ENCODE measurements at places on chromosomes 12 and 14.

- no peak for DNase-seq
Observed at GRCh38 chr12:127422935-127423566, 843.9 kb upstream of the TMEM132C start.

GRCh38 chr14:59107819-59108218 lies 80.6 kb upstream of the DAAM1 start:
- DNase-seq: no peak

- no peak for DNase-seq
Observed at GRCh38 chr14:59406454-59407245, 58.5 kb downstream of the GPR135 start.

GRCh38 chr12:119325813-119326212 lies 8.7 kb upstream of the CCDC60 start:
- no peak for DNase-seq

GRCh38 chr14:92495027-92495426 lies 18.6 kb upstream of the RIN3 start:
- no peak for DNase-seq

GRCh38 chr14:79583738-79584408 lies 627.4 kb downstream of the DIO2 start:
- DNase-seq: no peak

DNA sequence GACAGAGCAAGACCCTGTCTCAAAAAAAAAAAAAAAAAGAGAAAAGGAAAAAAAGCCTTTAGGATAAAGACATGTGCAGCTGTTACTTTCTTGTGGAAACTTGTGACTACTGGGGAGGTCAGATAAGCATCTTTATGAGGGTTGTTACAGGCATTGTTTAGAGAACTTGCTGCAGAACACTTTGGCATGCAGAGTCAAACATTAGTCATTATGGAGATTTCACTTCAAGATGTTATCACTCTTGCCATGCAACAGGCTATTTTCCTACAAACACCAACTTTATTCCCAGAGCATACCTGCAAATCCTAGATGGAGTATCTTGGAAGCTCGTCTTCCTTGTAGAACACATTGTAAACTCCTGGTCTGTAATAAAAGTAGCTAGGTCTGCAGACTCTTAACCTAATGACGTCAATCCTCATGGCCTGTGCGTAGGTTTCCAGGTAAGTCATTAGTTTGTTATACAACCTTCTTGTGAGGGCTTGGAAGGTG lies 36.3 kb upstream of the WDR89 start:
- no peak for DNase-seq

DNA sequence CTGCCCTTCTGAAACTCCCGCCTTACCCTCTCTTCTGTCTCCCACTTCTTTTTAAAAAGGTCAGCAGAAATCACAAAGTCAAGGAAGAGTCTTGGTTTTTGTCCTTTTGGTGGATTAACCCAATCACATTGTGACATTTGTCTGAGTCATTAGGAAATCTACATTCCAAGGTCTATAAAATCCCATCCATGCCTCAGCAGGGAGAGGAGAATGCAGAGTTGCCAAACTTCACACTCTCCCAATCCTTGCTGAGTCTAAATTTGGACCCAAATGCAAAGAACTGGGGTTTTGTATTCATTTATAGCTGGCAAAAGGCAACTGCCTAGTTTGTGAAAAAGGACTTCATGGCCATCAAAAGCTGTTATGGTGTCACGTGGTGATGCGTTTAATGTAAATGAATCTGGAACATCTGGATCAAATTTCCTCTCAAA lies 67.9 kb downstream of the TMEM30B start:
- DNase-seq: no peak

DNA sequence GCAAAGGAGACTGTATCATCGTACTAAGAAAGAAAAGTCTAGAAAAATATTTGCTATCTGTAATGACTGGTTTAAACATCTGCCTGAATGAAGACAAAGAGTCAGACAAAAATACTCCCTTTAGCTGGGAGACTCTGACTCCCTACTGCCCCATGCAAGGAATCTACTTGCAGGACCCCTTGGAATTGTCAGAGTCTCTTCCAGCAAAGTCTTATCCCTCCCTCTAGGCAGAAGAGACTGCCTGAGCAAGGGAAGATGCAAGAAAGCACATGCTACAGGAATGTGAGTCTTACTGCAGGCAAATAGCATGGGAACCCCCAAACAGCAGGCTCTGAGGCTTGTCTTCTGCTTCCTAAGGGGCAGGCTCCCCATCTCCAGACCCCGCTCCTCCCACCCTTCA lies 154.0 kb downstream of the KCNA5 start:
- DNase-seq: no peak

- no peak for DNase-seq
Observed at GRCh38 chr12:121755591-121755990, 37.9 kb downstream of the RHOF start.

GRCh38 chr12:89245090-89245489 lies 107.2 kb downstream of the DUSP6 start:
- DNase-seq: no peak

DNA sequence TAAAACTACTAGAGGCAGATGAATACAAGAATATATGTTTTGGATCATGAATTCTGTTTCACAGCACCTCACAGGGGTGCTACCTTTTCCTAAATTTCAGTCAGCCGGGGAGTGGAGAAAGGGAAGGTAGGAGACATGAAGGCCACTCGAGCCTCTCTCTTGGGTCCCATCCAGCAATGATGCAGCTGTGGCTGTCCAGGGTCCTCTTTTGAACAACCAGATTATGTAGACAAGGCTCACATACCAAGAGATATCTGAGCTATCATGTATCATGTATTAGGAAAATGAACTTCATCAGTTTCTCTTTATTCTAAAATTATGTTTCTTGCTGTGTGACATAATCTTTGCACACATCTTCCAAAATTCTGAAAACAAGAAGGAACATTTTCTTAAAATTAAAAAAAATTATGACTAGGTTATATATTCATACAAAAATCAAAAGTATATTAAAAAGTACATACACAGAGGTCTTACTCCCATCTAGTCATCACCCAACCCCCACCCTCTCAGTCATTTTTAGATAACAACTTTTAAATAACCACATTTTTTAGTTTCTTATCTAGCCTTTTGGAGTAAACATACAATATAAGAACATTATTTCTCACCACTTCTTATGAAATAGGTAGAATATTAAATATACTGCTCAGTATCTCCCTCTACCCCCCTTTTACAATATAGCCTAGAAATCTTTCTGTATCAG lies 88.7 kb downstream of the ACADS start:
- no peak for DNase-seq

DNA sequence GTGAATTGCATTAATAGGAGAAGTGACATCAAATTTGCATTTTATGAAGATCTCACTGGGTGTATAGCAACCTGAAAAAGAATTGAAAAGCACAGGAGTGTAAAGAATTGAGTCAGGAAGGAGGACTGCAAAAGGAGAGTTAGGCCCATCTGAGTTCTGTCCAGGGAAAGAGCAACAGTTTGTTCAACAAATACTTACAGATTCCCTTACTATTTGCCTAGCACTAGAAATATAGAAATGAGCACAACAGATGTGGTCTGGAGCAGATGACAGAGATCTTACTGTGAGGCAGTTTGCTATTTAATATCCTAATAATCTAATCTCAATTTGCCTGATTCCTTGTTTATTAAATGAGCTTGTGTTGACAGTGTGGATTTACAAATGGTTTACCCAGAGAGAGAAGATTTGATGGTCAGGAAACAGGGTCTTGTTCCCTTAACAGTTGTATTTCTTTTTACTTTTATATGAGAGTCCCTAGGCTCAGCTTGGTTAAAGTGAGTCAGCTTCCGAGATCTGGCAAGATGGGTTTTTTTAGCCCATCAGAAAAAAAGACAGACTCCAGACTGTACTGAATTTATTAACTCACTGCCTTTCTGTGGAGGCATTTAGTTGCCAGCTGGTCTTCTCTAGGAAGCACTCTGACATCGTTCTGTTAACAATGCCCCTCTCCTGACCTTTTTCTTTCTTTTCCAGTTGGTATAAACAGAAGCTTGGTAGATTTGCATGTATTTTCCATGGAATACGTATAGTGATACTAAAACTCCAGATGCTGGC lies 229.7 kb downstream of the TTC6 start:
- DNase-seq: no peak

- DNase-seq: no peak
Observed at GRCh38 chr12:120659151-120659525, 18.7 kb downstream of the CABP1 start.

GRCh38 chr12:125331342-125332052 lies 266.3 kb downstream of the AACS start:
- no peak for DNase-seq

GRCh38 chr14:43853541-43853940 lies 653.5 kb downstream of the FSCB start:
- DNase-seq: no peak

GRCh38 chr14:68695856-68696255 lies 97.0 kb downstream of the ZFP36L1 start:
- no peak for DNase-seq

DNA sequence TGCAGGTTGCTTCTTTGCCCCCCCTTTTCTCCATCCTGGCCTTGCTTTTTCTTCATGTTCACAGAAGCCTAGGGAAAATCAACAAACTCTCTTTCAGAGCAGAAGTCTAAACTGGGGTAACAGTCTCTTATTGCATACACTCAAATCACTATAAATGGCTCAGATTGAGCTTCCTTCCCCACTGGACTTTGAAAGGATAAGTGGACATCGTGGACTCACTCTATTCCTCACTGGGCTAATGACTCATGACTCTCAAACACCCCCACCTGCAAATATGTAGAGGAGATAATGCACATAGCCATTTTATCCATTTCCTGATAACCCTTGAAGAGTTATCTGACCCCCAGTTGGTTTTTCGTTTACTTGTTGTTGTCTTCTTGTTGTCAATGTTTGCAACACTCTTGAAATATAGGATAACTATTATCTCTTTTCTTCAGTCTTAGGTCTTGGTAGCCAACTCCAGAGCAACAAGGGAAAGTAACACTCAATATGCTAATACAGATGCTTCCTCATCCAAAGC lies 221.3 kb downstream of the PIK3C2G start:
- no peak for DNase-seq
